Activated T-cell treated with anti-CD3 and anti-CD28 coated beads for 24 hours (primary cell): ENCODE measurements at places on chromosomes 3 and 15.

- no peak for DNase-seq
Measured at GRCh38 chr3:37441689-37442088, 267.3 kb upstream of the LRRFIP2 start.

DNA sequence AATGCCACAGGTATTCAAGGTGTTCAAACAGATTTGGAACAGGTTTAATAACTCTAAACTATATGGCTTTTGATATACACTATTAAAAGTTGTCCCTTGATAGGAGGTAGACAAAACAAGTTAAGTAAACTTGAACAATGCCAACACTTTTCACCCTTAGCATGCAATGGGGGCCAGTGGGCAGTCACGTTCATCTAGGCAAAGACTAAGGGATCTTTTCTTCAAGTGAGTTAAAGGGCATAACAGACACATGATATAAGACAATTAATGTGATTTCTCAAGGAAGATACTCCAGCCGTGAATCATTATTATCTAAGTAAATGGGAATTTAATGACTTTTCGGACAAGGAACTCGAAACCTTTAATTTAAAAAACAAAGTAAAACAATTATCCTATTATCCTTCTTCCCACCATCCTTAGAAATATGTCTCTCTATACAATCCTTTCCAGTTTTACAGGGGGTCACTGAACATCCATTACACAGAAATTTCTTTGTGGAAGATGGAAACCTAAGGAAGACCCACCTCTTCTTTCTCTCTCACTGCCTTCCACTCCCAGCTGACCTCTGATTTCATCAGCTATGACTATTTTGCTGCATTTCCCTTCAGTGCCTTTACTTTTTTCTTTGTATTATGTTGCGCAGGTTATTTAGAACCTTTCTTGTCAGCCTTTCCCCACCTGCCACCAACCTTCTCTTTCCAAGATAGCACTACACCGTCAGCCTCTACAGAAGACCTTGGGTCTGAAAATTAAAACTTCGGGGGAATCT lies 1.5 kb downstream of the CLDN1 start:
- DNase-seq: no peak

DNA sequence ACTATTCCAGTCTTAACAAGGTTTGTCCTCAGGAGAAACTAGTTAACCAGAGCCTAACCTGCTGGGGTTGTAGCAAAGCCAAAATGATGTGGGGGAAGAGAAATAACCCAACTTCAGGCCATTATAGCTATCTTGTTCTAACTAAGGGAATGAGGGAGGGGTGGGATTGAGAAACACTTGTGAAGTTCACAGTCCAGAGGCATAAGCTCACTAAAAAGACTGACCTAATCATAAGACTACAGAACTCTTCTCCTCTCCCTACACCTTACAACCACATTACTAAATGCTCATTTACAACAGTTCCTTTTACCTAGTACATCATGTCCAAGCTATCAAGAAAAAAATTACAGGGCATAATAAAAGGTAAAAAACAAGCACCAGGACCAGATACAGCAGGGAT lies 52.8 kb downstream of the UBE3A start:
- DNase-seq: no peak

DNA sequence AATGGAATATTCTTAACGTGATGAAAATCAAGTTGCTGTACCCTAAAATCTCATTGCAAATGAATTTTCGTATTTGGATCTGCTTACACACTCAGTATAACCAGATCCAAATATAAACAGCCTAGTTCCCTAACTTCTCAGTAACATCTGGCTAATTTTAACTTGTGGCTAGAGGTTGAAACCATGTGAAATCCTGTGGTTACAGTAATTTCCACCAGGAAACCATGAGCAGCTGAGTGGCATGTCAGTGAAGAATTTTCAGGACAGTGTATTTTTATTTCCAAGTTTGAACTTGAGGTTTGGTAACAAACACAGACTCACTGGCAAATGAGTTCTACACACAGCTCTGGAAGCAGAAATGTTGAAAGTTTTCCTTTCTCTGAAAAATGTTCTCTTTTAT lies 754.1 kb downstream of the NR2F2 start:
- no peak for DNase-seq

- no peak for DNase-seq
Measured at GRCh38 chr3:42224178-42224577, 41.8 kb downstream of the CCK start.

- no peak for DNase-seq
Measured at GRCh38 chr15:61248790-61249189, 19.7 kb upstream of the RORA start.

- DNase-seq: no peak
Measured at GRCh38 chr15:27449941-27450340, 479.0 kb downstream of the GABRG3 start.

DNA sequence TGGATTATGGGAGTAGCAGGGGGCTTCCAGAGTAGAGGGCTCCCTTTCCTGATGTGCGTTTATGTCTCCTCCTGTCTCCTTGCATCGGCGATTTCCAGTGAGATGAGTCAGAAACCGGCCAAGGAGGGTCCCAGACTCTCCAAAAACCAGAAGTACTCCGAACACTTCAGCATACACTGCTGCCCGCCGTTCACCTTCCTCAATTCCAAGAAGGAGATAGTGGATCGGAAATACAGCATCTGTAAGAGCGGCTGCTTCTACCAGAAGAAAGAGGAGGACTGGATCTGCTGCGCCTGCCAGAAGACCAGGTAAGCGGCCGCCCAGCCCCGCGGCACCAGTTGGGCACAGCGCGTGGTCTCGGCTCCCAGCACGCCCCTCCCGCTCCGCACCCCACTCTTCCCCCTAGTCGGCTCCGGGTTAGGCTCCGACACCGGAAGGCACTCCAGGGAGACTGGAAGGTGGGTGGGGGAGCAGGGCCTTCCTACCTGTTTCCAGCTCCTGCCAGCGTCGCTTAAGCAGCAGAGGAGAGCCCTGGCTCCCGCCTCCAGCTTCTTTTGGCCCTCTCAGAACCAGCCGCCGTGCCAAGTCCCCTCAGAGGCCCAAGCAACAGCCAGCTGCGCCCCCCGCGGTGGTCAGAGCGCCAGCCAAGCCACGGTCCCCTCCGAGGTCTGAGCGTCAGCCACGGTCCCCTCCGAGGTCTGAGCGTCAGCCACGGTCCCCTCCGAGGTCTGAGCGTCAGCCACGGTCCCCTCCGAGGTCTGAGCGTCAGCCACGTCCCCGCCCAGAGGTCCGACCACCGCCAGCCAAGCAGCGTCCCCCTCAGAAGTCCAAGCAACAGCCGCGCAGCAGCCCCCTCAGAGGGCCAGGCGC lies 34.7 kb downstream of the MOBP start:
- no peak for DNase-seq

GRCh38 chr3:134619301-134619615 lies 31.6 kb downstream of the KY start:
- no peak for DNase-seq

DNA sequence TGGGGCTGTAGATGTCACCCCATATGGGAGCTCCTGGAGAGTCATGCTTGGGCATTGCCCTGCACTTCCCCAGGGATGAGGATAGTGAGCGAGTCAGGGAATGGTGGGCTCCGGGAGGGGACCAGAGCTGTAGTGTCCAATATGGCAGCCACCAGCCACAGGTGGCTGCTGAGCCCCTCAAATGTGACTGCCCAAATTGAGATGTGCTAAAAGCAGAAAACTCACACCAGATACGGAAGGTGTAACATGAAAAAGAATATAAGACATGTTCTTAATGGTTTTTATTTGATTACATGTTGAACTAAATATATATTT lies 31.7 kb downstream of the GRIP2 start:
- DNase-seq: no peak

GRCh38 chr3:45191924-45192417 lies 34.1 kb downstream of the TMEM158 start:
- DNase-seq: no peak

DNA sequence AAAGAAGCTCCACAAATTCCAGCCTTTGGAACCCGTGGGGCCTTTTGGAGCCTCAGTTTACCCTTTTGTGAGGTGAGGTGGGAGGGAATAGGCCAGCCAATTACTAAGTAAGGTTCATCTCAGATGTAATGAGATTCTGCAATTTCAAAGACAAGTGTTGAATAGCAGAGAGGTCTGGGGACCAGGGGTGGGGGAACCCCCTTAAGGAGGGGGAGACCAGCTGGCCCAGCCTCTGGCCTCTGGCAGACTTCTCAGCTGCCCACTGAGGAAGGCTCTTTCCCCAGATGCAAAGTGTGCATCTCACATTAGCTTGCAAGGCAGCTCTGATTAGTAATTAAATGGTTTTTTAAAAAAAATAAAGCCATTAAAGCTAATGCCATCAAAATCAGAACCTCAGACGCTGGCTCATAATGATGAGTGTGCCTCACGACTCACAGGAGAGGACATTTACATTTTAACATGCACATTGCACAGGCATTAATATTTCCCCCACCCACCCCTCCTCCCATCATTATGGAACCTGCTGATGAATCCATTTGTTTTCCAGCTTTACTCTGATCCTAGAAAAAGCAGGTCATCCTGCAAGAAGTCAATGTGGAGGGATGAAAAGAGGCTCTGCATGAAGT lies 176.7 kb upstream of the TLE3 start:
- no peak for DNase-seq

DNA sequence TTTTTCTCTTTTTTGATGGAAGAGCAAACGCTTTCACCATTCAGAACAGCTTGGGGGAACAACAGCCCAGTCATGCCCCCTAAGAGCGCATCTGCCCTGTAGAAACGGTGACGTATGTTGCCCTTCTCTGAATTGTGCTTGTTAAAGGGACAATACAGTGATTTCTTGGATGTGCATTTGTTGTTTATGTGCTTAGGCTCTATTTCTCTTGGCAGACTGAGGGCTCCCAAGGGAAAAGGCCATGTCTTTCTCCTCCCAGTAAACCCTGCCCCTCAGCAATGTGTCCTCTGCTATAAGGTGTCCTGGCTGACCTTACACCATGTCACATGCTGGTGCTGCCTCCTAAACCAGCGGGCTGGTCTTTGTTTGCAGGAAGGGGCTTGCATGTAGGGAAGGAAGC lies 346.1 kb downstream of the EPHB1 start:
- no peak for DNase-seq

- no peak for DNase-seq
Measured at GRCh38 chr3:54968546-54969172, 40.8 kb upstream of the LRTM1 start.

DNA sequence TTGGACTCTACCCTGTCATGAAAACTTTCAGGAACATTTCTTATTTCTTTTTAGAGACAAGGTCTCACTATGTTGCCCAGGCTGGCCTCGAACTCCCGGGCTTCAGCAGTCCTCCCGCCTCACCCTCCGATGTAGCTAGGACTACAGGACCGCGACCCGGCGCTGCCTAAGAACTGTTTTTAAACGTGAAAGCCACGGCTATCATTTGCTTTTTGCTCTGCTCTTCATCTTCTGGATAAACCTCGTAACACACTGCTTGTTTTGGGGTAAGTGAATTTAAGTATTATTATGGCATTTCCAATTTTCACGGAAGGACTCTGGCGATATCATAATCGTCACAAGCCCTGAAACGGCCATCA lies 14.3 kb upstream of the CCNL1 start:
- no peak for DNase-seq

DNA sequence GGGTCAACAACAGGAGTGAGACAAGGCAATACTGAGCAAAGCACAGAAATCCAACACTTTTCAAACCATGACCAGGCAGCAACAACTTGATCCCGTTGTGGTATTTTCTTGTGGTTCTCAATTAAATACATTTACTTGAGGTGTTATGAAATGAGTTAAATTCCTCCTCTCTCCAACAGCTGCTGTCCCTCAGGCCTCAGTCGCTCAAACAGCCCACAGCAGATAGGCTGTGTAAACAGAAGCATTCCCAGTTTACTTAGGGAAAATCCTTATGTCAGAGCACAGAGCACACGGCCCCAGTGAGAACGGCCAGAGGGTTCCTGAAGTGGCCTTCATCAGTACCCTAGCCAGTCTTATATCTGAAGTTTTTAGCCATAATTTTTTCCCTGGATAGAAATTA lies 359.9 kb downstream of the AGBL1 start:
- no peak for DNase-seq

GRCh38 chr3:126955004-126955790 lies 27.7 kb upstream of the PLXNA1 start:
- DNase-seq: no peak

- DNase-seq: no peak
Measured at GRCh38 chr3:61650276-61650675, 88.9 kb downstream of the PTPRG start.

GRCh38 chr15:92116330-92116729 lies 262.8 kb downstream of the SLCO3A1 start:
- DNase-seq: no peak

DNA sequence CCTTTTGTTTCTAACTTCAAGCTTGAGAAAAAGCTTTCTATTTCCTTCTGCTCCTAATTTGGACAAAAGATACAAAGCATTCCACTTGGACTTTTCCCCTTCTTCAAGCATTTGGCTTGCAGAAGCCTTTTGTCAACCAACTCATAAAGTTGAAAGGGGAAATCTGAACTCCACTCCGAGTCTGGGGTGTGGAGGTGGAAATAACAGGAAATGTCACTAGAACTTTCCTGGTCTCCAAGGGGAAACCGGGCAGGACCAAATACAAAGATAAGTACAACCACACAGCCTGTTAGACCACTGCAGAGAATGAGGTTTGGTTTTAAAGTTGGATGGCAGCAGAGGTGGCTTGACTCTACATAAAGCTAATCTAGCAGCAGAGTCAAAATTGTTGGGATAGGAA lies 4.2 kb upstream of the C3orf80 start:
- no peak for DNase-seq

DNA sequence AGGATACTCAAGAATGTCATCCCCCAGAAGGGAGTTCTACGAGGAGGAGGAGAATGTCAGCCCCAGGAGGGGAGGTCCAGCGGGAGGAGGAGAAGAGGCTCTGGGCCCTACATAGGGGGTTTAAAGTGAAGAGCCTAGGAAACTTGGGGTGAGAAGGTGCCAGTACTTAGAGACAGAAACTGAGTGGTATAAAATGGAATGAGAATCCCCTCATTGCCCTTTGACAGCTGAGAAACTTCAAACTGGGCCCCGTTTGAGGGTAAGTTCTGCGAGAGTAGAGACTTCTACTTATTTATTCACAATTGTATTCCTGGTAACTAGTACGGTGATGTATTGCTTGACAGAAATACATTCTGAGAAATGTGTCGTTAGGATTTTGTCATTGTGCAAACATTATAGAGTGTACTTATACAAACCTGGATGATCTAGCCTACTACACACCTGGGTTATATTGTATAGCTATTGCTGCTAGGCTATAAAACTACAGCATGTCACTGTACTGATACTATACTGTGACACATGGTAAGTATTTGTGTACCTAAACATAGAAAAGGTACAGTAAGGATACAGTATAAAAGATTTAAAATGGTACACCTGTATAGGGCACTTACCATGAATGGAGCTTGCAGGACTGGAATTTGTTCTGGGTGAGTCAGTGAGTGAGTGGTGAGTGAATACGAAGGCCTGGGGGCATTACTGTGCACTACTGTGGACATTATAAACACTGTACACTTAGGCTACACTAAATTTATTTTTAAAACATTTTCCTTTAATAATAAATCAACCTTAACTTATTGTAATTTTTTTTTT lies 62.0 kb downstream of the TSC22D2 start:
- no peak for DNase-seq

- no peak for DNase-seq
Measured at GRCh38 chr3:107911337-107912000, 179.4 kb downstream of the CD47 start.
